NCI-H1092 treated with DMSO at 0.1 percent for 48 hours (cell line): ENCODE measurements at places on chromosomes 5 and 9.

- DNase-seq = no peak
Observed at GRCh38 chr5:87452837-87453236, 40.1 kb upstream of the CCNH start.

DNA sequence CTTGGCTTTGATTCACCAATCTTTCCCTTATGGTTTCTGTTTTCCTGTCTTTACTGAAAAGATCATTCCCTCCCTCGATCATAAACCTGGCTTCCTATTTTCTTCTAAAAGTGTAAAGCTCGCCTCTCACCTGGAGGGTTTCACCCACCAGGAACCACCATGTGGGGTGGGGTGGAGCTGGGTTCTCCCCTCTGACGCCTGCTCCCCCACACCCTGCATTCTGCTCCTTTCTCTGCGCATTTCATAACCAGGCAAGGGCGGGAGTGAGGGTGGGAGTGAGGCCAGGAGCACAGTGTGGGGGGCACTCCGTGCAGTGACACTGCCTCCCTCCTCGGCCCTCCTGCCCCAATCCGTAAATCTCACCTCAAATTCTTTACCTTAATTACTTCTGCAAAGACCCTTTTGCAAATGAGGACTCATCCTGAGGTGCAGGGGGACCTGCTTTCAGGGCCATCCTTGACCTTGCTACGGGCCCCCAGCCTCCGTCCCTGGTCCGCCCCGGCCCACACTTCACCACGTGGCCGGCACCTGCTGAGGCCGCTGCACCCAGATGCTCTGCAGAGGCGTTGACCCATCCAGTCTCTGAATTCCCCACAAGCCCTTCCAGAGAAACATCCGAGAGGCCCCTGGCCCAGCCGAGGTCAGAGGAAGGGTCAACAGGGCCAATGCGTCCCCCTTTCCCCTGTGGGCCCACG lies 59.3 kb downstream of the KCNT1 start:
- no peak for DNase-seq

DNA sequence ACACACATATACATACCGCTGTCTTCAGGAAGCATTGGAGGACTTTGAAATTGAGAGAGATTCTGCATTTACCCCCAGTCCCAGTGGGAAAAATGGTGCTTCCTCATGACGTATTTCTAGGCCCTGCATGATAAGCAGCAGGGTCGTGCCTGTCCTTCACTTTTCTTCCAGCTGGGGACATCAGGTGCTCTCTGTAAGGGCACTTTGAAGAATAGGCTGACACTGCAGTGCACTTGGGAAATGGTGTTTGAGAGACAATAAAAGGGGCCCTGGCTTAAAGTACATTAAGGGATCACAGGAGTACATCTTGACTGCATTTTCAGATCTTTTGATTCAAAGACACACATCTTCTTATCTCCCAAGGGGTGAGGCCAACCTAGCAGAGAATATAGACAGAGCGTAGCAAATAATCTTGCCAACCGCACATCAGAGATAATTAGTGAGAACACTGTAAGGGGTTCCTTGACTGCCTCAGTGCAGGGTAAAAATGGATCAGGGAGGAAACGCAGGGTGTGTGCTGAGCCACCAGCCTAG lies 437.9 kb downstream of the CSNK1G3 start:
- DNase-seq = no peak

DNA sequence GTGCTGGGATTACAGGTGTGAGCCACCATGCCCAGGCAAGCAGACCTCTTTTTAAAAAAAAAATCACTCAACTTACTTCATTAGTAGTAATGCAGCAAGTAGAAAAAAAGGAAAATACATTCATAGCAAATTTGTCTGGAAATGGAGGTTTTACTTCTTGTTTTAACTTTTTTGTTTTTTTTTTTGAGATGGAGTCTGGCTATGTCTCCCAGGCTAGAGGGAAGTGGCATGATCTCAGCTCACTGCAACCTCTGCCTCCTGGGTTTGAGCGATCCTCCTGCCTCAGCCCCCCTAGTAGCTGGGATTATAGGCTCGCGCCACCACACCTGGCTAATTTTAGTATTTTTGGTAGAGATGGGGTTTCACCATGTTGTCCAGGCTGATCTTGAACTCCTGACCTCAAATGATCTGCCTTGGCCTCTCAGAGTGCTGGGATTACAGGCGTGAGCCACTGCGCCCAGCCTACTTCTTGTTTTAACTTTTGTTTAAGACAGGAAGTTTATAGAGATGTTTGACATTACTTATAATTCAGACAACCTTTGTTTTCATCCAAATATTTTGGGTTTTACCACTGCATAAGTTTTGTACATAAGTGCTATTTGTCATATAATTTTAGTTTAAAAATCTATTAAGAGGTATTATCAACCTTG lies 26.5 kb downstream of the UBE2R2 start:
- DNase-seq = no peak

DNA sequence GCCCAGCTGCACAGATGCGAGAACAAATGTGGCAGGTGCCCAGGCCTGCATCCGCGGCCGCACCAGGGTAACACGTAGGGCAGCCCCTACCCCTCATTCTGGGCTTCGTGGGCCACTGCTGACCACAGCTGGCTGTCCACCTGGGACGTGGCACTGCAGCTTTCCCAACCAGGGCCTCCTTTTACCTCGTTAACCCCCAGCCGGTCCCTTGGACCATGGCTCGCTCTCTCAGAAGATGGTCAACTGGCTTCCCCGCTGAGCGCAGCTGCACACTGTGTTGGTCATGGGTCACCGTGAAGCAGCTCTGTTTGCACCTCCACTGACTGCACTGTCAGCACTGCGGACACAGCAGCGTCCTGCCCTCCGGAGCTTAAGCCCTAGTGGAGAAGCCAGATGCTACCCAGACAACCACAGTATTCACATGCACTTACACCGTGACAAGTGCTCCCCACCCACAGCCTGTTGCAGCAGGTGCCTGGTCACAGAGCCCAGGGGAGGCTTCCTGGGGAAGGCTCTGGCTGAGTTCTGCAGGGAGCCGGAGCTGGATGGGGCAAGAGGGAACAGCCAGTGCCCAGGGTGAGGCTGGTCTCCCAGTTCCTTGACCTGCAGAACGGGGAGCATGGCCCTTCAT lies 10.5 kb upstream of the PLEKHG4B start:
- DNase-seq = no peak

DNA sequence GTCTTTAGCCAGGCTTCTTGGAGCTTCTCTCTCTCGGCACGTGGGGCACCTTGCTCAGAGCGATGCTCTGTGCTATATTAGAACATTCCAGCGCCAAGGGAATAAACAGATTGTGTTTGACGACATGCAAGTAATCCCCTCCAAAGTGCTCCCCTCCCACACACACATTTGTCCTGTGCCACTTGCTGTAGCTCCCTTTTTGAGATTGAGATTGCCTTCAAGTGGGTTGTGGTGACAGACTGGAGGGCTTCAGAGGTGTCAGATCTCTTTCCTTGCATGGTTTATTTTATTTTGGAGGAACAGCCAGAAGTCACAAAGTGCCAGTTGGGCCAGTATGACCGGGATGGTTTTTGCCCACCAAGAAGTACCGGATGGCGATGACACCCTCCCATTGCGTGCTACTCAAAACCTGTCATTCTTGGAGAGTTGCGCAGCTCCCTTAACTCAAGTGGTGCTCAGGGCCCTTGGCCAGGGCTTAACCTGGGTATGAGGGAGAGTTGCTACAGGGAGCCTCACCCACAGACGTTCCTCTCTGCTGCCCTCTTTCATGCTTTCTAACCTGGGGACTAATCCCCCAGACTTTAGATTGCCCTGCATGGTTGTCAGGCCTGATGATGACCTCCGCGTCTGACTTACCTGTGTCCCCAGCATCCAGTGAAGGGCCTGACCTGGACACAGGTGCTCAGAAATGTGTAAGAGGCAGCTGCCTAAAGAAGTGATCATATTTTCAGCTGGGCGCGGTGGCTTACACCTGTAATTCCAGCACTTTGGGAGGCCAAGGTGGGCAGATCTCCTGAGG lies 18.8 kb upstream of the RPL26L1 start:
- DNase-seq = no peak

- DNase-seq = no peak
Observed at GRCh38 chr9:121359351-121360294, 10.4 kb downstream of the STOM start.

DNA sequence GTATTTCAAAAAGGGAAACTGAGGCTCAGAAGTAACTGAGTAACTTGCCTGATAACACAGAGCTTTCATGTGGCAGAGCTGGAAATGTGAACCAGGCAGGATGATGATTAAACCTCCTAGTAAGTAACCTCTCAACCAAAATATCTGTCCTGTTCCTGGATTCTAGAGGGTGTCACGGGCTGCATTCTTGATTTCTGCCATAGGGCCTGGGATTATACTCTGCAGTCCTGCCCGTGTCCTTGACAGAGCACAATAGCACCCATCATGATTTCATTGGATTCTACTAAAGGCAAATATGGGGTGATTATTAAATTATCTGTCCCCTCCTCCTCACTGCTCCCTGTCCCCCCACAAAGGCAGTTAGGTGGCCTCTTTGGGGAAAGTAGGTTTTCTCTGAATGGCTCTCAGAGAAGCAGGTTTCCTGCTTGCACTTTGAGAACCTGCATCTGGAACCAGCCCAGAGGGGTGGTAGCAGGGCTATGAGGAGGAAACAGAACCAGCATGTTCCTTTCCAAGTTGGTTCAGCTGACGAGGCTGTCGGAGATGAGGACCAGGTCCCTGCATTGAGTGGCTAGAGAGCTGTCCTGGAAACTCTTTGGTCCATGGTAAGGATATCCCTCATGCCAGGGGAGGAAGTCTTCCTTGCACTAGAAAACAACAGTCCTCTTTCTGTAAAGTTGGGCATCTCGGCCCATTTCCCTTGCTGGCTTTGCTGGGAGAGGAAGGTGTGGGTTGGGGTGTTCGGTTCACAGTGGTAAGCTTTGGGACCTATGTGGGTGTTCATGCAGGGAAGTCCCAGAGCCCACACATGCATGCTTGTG lies 36.6 kb downstream of the PPARGC1B start:
- DNase-seq = no peak

DNA sequence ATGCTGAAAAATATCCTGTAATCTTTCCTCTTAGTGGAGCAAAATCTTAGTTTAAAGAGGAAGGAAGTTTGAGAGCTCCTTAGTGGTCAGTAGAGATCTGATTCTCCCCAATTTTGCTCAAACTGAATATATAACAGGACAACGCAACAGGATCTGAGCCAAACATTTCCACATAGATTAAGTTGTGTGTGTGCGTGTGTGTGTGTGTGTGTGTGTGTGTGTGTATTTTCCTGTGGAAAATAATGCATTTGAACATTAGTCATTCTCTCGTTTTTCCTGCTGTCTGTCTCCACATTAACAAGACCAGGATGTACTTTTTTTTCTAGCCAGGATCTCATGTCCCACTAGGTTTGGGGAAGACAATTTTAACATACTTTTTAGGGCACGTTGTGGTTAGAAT lies 312.1 kb upstream of the CDH18 start:
- no peak for DNase-seq

DNA sequence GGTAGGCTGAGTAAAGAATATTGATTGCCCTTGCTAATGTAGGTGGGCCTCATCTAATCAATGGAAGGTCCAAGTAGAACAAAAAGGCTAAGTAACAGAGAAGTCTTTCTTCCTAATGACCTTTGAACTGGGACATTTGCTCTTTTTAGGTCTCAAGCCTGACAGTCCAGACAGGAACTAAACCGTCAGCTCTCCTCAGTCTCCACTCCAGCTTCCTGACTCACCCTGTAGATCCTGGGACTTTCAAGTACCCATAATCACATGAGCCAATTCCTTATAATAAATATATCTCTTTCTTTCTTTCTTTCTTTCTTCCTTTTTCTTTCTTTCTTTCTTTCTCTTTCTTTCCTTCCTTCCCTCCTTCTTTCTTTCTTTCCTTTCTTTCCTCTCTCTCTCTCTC lies 479.5 kb upstream of the PAPPA start:
- no peak for DNase-seq

GRCh38 chr9:14956208-14956607 lies 46.0 kb upstream of the FREM1 start:
- no peak for DNase-seq

- no peak for DNase-seq
Observed at GRCh38 chr9:114629563-114630090, 18.5 kb downstream of the TMEM268 start.

DNA sequence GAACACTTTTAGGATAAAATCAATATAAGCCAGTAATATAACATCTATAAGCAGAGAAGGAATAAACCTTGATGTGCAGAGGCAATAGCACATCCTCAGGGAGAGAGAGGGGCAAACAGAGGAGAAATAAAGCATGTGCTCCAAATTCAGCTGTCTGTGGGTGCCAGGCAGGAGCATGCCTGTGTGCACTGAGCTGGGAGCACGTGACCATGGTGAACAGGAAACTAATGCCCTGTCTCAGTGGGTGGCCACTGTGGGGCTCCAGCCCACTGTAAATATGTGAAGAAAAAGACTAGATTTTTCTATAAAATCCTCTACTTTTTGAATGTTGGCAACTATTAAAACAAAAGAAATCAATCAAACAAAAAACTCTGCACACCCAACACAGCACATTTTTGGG lies 55.3 kb downstream of the FYB1 start:
- DNase-seq = no peak

DNA sequence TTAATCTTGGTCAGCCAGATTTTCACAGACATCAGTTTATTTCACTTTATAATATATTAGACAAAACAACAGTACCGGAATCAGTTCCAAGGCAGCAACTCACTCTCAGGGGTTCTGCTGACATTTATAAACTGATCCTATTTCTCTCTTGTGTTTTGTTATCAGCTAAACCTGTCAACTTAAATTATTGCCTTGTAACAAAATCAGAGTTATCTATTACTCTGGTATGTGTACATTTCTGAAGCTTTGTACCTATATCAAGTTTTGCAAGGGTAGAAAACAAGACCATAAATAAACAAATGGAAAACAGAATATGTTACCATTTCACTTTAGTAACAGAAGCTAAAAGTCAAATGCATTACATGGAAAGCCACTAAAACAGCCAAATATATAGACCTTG lies 122.1 kb downstream of the SIL1 start:
- DNase-seq = no peak

GRCh38 chr9:21506626-21507482 lies 24.7 kb upstream of the IFNE start:
- DNase-seq = no peak

DNA sequence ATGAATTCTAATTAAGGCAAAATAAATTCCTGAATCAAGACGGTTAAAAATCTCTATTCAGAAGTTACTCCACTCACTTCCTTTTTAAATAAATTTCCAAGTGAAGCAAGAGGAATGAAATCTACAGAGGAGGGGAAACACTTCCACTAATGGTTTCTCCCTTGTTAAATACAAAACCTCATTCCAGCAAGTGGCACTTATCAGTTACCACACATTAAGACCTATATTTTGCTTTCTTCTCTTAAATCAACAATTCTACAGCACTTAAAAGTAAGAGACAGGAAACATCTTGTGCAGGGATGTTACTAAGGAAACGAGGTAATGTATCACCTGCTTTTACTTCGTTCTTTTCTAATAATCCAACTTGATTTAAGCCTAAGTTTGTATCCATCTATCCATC lies 172.6 kb downstream of the RAPGEF6 start:
- DNase-seq = no peak

DNA sequence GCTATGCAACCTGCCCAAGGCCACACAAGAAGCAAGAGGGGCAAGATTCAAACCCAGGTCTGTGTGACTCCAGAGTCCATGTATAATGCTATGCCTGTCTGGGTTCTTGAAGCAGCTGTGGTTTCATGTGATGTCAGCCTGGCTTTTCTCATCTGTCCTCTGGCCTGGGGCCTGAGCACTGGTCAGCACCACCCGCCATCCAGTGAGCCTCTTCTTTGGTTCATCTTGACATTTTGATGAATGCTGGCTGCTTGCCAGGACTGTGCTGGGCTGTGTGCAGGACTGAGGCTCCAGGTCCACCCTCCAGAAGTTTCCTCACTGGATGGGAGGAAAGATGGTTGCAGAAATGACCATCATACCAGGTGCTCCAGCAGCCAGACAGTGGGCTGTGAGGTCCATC lies 61.5 kb downstream of the TSTD2 start:
- DNase-seq = no peak

- DNase-seq = no peak
Observed at GRCh38 chr9:76107482-76107881, 217.0 kb downstream of the PCSK5 start.
